ENCODE measurements at places on chromosomes 6 and 20. TPM values are rescaled to one million over a fixed set of nuclear protein-coding genes. Genes with fewer than 3 reads are reported as not detected.

Gene NOX3
- total RNA-seq, result not detected

- no peak for DNase-seq
Observed at GRCh38 chr6:33168639-33169038, 23.6 kb downstream of the COL11A2 start.

DNA sequence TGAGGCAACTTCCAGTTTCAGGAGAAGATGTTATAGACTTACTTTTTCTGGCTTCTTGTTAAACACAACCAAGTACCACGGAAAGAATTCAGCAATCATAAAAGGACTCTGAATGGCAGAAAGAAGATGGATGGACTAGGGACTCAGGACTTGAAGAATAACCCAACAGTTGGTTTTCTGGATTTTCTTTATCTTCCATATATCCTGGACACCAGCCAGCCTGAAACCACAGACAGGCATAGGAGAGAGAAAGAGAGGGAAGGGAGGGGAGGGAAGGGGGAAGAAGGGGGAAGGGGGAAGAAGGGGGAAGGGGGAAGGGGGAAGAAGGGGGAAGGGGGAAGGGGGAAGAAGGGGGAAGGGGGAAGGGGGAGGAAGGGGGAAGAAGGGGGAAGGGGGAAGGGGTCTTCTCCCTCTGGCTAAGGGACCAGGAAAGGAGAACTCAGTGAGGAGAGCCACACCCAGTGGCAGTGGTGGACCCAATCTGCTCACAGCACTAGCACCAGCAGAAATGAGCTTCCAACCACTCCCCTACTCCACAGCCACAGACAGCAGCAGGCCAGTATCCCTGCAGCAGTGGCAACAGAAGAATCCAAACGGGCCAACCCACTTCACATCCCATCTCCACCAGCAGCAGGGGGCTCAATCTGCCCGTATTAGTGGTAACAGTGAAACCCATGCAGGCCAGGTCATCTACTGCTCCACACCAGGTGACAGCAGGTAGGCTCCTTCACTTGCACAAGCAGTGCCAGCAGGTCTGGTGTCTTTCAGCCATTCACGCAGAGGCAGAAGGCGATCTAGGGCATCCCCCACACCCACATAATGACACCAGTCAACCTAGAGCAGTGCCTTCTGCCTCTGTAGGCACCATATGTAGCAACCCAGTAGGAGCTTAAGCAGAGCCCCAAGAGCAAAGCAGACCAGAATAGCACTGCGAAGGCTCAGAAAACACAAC, 78.6 kb downstream of the TRMT6 start:
- DNase-seq, result no peak

Gene PDE7B
- 4.4 TPM for total RNA-seq

DNA sequence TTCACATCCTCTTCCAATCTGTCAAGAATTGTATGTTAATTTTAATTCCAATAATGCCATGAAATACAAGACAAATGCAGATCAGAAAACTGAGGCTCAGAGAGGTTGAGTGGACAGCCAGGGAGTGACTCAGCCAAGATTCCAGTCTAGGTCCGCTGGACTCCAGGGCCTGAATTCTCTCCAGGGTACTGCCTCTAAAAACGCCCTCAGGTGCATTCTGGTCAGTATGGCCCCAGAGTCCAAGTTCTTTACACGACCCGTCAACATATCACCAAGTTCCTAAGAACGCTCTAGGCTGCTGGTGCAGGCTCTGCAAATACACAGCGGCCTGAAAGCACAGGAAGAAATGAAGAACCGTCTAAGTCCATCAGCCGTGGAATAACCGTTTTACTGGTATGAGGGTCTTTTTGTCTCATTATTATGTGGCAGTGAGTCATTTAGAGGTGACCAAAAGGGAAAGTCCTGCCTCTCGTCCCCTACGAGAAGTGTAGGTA, 709 bp upstream of the ASXL1 start:
- peak; percentile 42 for DNase-seq

DNA sequence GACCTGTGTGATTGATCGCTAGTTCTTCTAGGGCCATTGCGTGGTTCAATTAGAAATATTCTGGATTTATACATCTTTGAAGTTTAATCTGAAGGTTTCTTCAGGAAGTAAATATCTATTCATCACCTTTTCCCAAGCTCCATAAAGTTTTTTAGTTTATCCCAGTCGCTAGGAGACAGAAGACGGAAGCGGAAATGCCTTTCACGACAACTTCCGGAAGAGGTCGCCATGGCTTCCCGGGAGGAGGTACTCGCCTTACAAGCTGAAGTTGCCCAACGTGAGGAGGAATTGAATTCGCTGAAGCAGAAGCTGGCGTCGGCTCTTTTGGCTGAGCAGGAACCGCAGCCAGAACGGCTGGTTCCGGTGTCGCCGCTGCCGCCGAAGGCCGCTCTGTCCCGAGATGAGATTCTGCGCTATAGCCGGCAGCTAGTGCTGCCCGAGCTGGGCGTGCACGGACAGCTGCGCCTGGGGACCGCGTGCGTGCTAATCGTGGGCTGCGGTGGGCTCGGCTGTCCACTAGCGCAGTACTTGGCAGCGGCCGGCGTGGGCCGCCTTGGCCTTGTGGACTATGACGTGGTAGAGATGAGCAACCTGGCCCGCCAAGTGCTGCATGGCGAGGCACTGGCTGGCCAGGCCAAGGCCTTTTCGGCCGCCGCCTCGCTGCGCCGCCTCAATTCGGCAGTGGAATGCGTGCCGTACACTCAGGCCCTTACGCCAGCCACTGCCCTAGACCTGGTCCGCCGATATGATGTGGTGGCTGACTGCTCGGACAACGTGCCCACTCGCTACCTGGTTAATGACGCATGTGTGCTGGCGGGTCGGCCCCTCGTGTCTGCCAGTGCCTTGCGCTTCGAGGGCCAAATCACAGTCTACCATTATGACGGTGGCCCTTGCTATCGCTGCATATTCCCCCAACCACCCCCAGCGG, at the start of gene MOCS3:
Gene MOCS3 (plus strand): TSS at position 204 of the 928 bp plus-strand sequence. CDS start 25 bp downstream, at position 229.
- peak; percentile 88 for DNase-seq

DNA sequence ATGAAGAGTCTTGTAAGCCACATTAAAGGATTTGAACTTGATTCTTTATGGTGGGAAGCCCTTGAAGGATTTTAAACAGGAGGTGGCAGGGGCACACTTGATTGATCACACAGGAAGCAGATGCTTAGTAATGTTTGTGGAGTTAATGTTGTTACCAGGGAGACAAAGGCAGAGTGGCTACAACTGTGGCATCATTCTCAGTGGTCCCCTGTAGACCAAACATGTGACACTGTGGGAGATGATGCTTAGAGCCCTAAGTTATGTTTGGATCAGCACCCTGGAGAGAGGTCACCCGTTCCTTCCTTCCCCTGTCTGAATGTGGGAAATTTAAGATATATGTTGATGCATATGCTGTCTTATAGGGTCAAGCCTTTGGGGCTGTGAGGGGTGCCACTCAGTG, 53.2 kb downstream of the EIF2S2 start:
- DNase-seq, result no peak

DNA sequence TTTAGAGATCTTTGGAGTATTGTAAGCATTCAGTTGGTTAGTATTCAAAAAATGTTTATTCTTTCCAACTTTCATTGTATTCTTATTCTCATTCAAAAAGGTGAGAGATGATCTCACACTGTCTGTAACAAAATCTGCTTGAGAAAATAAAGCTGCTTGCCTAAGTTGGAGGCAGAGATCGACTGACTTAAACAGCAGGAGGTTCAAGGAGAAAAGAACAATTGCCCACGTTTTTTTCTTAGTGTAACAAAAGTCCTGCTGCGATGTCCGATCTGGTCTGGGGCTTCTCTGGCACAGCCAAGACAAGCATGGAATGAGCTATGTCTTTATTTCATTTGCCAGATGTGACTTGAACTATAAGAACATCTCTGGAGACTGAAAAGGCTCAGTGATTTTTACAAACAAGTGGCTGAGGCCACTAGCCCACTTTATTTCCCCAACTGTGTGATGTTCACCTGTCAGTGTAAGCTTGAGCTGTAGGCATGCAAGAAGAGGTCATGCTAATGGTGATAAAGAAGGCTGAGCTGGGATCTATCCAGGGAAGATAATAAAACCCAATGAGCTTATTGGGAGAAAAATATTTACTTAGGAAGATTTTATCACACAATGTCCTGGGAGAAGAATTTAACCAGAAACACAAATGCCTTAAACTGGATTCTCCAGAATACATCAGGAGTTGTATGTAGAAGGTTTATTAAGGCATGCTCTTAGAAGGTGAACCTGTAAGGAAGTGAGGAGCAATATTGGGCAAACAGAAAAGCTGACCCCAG, 580.1 kb upstream of the BTBD3 start:
- no peak for DNase-seq

Gene ZSCAN16
- 4.4 TPM for total RNA-seq

Gene CALHM4
- 0.25 TPM for total RNA-seq

DNA sequence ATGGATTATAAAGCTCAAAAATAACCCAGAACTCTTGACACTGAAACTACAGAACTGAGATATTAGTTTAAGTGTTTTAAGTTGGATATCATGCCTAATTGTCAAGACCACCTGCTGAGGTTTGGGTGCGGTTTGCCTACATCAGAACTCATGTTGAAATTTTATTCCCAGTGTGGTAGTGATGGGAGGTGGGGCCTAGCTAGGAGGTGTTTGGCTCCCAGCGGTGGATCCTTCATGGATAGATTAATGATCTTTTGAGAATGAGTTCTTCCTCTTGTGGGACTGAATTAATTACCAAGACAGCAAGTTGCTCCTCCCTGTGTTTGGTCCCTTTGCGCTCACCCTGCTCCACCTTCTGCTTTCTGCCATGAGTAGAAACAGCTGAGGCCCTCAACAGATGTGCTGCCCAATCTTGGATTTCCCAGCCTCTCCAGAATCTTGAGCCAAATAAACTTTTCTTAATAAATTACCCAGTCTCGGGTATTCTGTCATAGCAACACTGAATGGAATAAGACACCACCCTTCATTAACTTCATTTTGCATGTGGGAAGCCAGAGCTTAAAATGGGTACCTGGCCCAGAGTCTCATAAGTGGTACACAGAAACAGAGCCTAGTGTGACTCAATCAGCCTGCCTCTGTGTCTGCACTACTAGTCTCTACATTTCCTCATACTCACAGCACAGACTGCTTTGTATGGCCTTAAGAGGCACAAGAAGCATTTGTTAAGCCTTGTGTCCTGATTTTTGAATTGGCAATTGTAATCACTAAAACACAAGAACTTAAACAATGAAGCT, 158.4 kb downstream of the IBTK start:
- DNase-seq, result no peak

Gene DEFB124
- not detected for total RNA-seq

Gene FAM209B
- total RNA-seq, result 50.7 TPM

Gene DEFB132
- not detected for total RNA-seq

GRCh38 chr6:169229615-169230321, 23.9 kb downstream of the THBS2 start:
- no peak for DNase-seq

- DNase-seq, result no peak
Observed at GRCh38 chr6:14822679-14823078, 423.2 kb upstream of the JARID2 start.

- peak; percentile 21 for DNase-seq
Observed at GRCh38 chr6:5968817-5969734, 37.6 kb downstream of the NRN1 start.

Gene RNF217
- 48.0 TPM for total RNA-seq

DNA sequence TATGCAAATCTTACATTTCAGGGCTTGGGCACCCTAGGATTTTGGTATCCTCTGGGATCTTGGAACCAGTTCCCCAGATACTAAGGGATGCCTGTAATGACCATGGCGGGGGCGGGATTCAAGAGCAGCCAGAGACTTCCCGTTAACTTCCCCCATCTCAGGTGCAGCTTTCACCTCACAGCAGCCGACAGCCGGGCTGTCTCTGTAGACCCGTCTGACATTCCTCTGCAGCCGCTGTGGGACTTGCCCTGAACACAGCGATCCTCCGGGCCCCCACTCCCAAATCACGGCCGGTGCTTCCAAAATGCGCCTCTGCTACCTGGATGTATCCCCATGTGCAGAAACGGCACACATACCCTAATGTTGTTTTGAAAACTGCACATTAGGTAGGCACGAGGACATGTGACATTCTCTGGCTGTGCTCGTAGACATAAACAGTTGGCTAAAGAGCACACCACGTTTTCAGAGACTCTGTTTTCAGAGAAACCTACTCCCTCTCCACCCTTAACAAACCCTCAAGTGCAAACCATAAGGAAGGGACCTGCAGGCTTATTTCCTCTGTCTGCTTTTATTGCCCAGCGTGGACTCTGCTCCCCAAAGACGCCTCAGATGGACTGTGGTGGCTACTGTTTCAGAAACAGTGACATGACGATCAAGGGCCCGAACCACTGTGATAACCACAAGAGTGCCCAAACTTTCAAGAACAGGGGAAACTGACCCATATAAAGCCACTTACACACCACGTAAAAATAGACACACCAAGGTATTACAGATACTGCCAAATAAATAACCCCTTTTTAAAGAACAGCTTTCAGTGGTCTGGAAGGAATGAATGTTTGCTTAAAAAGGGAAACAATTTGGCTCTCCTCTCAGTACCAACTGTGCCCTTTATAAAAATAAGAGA, 72.9 kb upstream of the FOXC1 start:
- no peak for DNase-seq

Gene HLA-DOA
- 1.7 TPM for total RNA-seq

GRCh38 chr6:142481466-142481865, 179.7 kb downstream of the ADGRG6 start:
- DNase-seq, result no peak

GRCh38 chr6:138926579-138926978, 61.5 kb downstream of the REPS1 start:
- no peak for DNase-seq

DNA sequence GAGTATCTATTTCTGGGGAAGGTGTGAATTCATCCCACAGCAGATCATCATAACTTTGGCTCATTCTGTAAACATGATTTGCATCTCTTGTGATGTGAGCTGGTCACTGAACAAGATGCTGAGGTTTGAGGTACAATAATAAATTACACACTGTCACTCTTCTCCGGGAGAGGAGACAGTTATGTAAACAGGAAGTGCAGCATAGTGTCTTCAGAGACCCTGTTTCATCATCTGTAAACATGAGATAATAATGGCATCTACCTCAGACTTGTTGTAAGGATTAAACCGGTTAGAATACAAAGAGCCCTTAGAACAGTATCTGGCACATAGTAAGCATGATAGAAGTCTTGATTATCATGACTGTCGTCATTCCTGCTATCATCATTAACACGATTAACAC, 125.2 kb downstream of the TBC1D7 start:
- DNase-seq, result no peak

DNA sequence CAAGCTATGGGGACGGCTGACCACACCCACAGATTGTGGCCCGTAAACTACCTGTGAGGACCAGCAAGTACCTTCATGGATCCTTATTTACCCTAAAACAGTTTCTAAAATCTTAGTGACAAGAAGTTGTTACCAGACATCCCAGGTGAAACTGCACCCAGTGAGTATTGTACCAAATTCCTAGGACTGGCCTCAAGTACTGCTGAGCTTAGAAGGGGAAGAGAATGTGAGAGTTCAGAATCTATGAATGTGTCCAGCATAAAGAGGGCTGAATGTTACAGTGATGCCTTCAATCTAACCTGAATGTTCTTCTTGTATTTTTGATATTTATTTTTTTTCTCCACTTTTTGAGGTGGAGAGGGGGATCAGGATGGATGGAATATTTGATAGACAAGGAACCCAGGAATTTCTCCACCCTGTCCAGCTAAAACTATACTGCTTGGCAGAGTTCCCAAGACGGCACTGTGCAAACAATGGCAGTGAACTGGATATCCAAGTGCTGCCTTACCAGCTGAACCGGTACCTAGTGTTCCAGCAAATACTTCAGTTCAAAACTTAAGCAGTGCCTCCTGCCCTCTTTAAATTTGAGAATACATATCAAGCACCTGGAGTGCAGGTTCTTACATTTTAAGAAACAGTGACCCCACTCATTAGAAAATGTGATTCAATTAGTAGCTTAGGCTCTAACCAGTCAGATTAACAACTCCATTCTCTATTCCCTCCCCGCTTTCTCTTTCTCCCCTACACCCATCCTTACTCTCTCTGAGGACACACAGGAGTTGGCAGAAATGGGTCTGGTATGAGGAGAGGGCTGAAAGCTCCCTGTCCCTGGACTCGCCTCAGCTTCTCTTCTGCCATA, 427.3 kb upstream of the FLRT3 start:
- DNase-seq, result no peak
